ENCODE measurements at places on chromosomes 13 and 19.

DNA sequence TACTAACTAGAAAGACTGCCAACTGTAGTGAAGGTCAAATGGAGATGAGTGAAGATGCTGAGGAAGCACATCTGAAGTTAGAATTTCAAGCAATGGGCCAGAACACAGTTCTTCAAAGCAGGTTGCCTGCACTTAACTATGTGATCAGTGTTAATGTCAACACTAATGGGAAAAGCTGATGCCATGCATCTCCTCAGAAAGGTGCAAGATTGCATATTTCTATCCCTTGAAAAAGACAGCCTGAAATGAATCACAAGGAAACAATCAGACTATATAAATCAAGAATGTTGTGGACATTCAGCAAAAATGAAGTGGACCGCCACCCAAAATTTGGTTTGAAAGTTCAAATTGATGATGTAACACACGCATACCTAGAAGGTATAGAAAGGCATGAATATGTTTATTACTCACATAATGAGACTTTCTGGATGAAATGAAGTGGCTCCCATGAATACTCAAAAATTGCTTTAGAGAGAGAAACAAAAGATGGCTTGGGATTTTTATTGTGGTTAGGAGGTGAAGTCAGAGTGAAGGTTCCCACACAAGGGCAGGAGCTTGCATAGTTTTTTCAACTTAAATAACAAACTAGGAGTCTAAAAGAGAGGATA is 522.4 kb downstream of the KCTD12 start:
- DNase-seq: no peak

DNA sequence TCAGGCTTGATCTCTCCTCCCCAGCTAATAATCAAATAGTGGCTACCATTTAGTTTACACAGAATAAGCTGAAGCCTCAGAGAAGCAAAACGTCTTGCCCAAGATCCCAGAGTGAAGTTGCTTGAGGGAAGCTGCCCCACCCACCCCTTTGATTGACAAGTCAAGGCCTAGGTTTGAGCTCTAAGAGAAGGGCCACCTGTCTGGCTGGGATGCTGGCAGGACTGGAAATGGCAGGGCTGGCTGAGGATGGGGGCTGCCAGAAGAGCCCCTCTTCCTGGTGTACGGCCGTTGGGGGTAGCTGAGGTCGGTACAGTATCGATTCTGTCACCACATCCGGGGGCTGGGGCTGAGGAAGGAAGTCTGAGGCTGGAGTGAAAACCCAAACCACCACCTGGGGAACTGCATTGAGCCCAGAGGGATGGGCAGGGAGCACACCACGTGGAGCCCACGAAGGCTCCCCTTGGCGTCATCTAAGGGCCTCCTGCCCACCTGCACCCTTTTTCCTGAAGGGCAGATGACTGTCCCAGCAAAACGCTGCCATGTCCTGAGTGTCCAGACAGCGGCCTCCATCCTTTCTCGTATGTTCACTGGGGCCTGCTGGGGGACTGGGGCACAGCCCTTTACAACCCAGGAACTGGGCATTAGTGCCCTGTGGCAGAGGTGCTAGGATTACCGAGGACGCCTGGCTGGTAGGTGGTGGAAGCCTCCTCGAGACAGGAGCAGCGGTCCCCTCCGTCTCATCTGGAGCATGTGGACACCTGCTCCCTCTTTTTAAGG is 1.4 kb upstream of the PRKD2 start:
- DNase-seq: no peak

DNA sequence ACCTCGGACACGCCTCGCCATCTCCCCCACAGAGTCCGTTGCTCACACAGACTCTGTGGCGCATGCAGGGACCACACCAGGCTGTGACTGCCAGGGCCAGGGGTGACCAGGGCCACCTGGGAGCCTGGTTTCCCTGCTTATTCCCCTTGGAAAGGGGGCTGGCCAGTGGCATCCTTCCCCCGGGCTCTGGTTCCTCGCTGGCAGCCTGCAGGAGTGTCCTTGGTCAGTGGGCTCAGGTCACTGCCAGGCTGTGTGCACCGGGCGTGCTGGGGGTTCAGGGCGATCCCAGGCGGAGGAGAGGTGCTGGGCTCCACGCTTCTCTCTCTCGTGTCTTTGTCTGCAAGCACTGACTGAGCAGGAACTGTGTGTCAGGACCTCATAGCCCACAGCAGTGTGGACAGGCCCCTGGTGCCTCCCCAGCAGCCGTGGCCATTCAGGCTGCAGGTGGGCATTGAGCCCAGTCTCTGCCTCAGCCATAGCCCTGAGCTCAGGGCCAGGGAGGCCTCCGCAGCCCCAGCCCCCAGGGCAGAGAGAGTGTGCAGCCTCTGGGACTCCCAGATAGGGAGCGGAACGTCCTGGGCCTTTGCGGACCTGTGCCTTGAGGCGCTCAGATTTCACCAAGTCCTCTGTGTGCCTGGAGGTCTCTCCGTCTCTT is 6.5 kb downstream of the PIAS4 start:
- DNase-seq: no peak

- no peak for DNase-seq
Measured at GRCh38 chr13:30019648-30020626, 169.5 kb upstream of the UBL3 start.

GRCh38 chr13:91520952-91521351 is 122.5 kb downstream of the GPC5 start:
- DNase-seq: no peak

DNA sequence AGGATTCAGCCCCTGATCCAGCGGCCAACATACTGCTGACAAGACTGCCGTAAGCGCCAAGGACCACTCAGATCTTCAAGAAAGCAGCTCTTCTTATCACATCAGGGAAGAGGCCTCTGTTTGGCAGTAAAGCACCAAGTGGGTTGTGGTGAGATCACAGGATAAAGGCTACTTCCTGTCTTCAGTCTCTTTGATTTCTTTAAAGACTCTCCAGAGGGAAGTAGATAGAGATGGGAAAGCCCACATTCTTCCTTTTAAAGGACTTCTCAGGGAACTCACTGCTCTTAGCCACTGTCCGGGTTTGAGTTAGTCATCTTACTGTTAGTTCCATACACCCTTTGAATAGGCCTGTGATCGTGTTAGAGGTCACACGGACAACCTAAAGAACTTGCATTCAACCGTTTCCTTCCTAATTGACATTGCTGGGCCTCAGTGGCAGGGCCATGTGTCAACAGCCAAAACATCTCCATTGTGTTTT is 47.2 kb upstream of the POMP start:
- DNase-seq: no peak

DNA sequence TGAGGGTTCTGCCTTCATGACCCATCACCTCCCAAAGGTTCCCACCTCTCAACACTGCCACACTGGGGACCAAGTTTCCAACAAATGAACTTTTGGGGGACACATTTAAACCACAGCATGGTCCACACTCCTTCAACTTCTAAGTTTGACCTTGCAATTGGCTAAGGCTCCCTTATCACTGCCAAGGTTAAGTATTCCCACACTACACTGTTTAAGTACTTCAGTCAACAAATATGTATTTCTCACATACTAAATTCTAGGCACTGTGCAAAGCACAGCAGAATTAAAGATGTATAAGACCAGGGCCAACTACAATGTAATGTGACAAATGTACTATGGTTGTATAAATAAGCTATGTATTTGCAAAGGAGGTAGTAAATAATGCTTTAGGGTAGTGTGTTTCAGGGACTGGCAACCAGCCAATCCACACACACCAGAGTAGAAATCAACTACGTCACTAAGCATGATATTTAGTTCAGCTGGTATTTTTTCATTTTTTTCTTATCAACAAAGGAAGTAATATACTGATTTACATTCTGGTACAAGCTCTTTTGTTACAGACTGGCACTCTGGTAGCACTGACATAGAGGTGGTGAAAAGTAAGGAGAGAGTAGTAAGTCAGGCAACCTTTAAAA is 12.2 kb downstream of the NUFIP1 start:
- no peak for DNase-seq

GRCh38 chr13:22214184-22214583 is 543.3 kb downstream of the FGF9 start:
- no peak for DNase-seq

Measured in C1 segment of cervical spinal cord (tissue), 14 donors.